ENCODE measurements at places on chromosomes 5 and 9. TPM values are rescaled to one million over a fixed set of nuclear protein-coding genes. Genes with fewer than 3 reads are reported as not detected.

FCN2 gene
- total RNA-seq = not detected

CNTNAP3 gene
- 1.6 TPM for total RNA-seq

LCNL1 gene
- not detected for total RNA-seq

GMCL2 gene
- total RNA-seq = not detected

IL7R gene
- not detected for total RNA-seq

FAM169A gene
- 32.4 TPM for total RNA-seq

ARHGAP26 gene
- 21.3 TPM for total RNA-seq

RAI14 gene
- 121 TPM for total RNA-seq

LCP2 gene
- not detected for total RNA-seq

MCTP1 gene
- total RNA-seq = 2.1 TPM

NR5A1 gene
- total RNA-seq = 0.49 TPM

WWC1 gene
- 62.3 TPM for total RNA-seq

GRCh38 chr5:62093976-62094375 lies 212.0 kb upstream of the KIF2A start:
- H3K4me3 ChIP-seq = no peak overlapping the region
- H3K36me3 ChIP-seq = no peaks in the 10 kb centered on the region
- H3K4me1 ChIP-seq = peaks cover 3% of the 10 kb centered on the region

GRCh38 chr9:126663661-126664072 lies 49.9 kb downstream of the LMX1B start:
- H3K4me3 ChIP-seq = no peak overlapping the region
- H3K4me1 ChIP-seq = peaks cover 14% of the 10 kb centered on the region
- no peaks in the 10 kb centered on the region for H3K36me3 ChIP-seq
- H3K27ac ChIP-seq = no peak overlapping the region

- H3K27ac ChIP-seq = no peak overlapping the region
- no peak for DNase-seq
- H3K4me3 ChIP-seq = no peak overlapping the region
Measured at GRCh38 chr5:40384782-40385390, 294.8 kb upstream of the PTGER4 start.

DNA sequence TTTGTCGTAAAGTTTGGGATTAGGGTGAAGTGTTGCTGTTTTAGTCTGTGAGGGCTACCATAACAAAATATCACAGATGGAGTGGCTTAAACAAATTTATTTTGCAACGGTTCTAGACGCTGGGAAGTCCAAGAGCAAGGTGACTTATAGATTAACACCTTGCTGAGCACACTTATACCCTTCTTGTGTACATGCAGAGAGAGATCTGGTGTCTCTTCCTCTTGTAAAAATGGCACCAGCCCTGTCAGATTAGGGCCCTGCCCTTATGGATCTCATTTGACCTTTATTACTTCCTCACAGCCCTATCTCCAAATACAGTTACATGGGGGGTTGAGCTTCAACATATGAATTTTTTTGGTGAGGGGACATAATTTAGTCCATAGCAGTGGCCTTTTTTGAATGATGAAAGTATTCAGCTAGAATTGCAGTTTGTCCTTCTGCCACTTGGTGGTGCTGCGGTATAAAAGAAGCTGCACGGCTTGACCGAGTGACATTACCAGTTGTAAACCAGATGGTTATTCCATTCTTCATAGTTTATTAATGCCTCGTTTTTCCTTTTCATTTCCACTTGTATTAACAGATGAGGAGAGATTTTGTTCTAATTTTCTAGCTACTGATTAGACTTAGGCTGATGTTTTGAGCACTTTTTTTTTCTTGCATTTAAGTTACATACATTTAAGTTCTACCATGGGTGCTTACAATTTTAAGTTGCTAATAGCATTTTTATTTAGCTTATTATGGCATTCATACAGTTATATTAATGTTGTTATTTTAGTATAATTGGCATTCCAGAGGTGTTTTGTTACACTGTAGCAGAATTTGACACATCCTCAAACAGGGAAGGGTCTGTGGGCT lies 19.4 kb downstream of the DCP2 start:
- H3K4me1 ChIP-seq = peaks cover 5% of the 10 kb centered on the region
- no peak overlapping the region for H3K4me3 ChIP-seq
- no peak overlapping the region for H3K27ac ChIP-seq
- no peaks in the 10 kb centered on the region for H3K27me3 ChIP-seq

DNA sequence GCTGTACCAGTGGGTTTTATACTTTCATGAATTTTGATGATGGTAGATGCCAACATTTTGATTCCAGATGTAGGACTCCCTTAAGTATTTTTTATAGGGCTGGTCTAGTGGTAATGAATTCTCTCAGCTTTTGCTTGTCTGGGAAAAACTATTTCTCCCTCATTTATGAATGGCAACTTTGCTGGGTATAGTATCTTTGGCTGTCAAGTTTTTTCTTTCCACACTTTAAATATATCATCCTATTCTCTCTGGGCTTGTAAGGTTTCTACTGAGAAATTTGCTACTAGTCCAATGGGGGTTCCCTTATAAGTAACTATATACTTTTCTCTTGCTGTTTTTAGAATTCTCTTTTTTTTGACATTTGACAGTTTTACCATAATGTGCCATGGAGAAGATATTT lies 629.3 kb downstream of the NR2F1-AS1 start:
- H3K4me1 ChIP-seq = no peaks in the 10 kb centered on the region
- no peaks in the 10 kb centered on the region for H3K27me3 ChIP-seq
- no peak overlapping the region for H3K4me3 ChIP-seq
- no peak overlapping the region for H3K27ac ChIP-seq
- peaks cover 2% of the 10 kb centered on the region for H3K36me3 ChIP-seq

DNA sequence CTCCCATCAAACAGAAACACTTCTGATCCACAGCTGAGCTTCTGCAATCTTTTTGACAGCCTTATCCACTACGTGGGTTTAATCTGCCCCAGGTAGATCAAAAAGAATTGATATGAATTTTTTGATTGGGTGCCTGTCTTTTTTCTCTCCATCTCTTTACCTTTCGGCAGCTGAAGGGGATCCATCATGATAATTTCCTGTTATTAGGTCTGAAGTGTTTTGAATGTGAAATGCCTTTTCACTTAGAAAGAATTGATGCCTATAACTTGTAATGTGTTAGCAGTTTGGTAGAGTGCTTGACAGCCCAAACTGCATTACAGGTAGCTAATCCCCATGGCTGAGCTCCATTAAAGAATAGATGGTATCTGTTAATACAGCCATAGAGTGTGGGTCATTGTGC lies 745.4 kb downstream of the TLR4 start:
- no peaks in the 10 kb centered on the region for H3K36me3 ChIP-seq
- no peaks in the 10 kb centered on the region for H3K4me1 ChIP-seq
- no peak overlapping the region for H3K27ac ChIP-seq
- no peak for DNase-seq

DNA sequence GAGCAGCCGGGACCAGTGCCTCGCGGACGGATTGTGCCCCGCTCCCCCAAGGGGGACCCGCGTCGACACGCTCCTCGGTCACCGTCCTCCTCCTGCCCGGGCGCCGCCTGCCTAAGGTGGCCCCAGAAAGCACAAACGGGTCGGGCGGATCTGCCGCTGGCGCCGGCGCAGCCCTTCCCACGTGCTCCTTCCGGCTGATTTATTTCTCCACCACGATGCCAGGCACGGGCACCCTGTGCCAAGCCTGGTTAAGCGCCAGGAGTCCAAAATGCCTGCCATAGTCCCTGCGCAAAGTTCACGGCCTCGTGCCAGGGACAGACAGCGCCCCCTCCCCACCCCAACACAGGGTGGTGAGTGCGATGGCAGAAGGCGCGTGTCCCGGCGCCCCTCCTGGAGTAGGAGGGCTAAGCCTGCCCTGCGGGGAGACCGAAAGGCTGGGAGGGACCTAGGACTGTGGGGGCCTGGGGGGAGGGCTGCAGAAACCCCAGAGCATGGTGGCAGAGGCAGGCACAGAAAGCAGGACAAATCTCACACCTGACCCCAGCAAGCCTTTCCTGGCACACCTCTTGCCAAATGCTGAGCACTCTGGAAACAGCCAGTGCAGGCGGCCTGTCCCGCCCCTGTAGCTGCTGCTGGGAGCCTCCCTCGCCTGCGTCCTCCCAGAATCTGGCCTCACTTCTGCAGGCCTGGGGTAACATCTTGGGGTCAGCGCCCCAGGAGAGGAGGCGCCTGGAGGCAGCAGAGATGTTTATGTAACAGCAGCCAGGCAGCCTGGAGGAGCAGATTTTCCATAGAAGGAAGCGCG lies 1.1 kb upstream of the NOTCH1 start:
- DNase-seq = no peak
- H3K4me1 ChIP-seq = peaks cover 19% of the 10 kb centered on the region
- H3K27me3 ChIP-seq = peaks cover 2% of the 10 kb centered on the region
- peak overlapping the region; percentile 67 for H3K27ac ChIP-seq
- H3K36me3 ChIP-seq = peaks cover 2% of the 10 kb centered on the region
- H3K4me3 ChIP-seq = peak overlapping the region; percentile 71

- no peak for DNase-seq
- H3K27me3 ChIP-seq = no peaks in the 10 kb centered on the region
- H3K36me3 ChIP-seq = no peaks in the 10 kb centered on the region
- no peak overlapping the region for H3K4me3 ChIP-seq
- no peak overlapping the region for H3K27ac ChIP-seq
- H3K4me1 ChIP-seq = no peaks in the 10 kb centered on the region
Measured at GRCh38 chr5:14945450-14945849, 73.9 kb upstream of the ANKH start.

- H3K4me1 ChIP-seq = peaks cover 11% of the 10 kb centered on the region
- no peak overlapping the region for H3K27ac ChIP-seq
- no peak overlapping the region for H3K4me3 ChIP-seq
- H3K36me3 ChIP-seq = no peaks in the 10 kb centered on the region
- DNase-seq = no peak
Measured at GRCh38 chr5:172325452-172325851, 41.9 kb upstream of the UBTD2 start.

DNA sequence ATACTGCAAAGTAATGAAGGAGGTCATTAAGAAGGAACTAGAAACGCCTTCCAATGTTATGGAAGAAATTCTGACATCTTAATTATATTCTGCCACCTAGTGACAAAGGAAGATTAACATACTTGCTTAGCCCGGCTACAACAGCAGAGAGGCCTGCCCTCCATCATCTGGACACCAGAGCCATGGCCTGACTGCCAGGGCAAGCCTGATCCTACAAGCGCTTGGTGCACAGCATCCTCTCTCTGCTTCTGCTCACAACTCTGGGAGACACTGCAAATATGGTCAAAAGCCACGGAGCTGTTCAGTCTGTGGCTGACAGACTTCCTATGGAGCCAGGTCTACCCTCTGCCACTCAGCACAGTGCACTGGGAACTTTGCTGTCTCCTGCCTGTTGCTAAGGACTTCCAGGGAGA lies 87.3 kb upstream of the SLC44A1 start:
- H3K36me3 ChIP-seq = no peaks in the 10 kb centered on the region
- H3K27ac ChIP-seq = no peak overlapping the region
- peaks cover 1% of the 10 kb centered on the region for H3K4me1 ChIP-seq
- no peak for DNase-seq
- no peak overlapping the region for H3K4me3 ChIP-seq
- no peaks in the 10 kb centered on the region for H3K27me3 ChIP-seq

DNA sequence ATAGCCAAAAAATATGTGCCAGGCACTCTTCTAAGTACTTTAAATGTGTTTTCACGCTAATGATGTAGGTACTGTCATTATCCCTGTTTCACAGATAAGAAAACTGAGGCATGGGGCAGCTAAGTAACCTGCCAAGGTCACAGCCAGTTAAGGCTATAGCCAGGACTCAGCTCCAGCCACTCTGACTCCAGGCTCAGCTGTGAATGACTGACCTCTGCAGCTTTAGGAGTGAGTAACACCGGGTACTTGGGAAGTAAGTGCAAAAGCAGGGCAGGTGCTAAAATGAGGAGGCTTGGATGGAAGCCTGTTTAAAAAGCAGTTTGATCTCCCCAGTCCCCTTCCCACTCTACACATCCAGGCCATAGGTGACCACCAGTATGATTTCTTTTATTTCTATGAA lies 10.6 kb upstream of the SHC3 start:
- H3K36me3 ChIP-seq = no peaks in the 10 kb centered on the region
- no peak overlapping the region for H3K4me3 ChIP-seq
- no peak for DNase-seq
- H3K27ac ChIP-seq = no peak overlapping the region

- no peak for DNase-seq
- peak overlapping the region; percentile 77 for H3K27ac ChIP-seq
- peaks cover 22% of the 10 kb centered on the region for H3K36me3 ChIP-seq
- peaks cover 5% of the 10 kb centered on the region for H3K4me1 ChIP-seq
Measured at GRCh38 chr9:87682618-87683017, 43.3 kb upstream of the CTSL start.

DNA sequence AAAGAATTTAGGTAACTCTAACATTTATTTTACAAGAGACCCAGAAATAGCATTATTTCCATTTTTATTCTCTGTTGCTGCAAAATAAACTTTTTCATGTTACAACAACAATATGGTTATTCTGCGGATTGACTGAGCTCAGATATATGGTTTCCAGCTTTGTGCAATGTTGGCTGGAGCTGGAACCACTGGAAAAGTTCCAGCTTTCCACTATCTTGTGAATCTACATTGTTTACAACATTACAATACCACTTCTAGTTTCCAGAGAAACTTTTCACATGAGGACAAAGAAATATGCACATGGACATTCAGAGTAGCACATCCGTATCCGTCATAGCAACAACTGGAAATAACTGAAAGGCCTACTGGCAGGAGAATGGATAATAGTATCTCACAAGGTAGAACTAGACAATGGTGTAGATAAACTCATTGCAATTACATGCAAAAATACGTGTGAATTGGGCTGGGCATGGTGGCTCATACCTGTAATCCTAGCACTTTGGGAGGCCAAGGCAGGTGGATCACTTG lies 436.1 kb upstream of the ADAMTS16 start:
- no peaks in the 10 kb centered on the region for H3K4me1 ChIP-seq
- no peak overlapping the region for H3K4me3 ChIP-seq

GRCh38 chr5:7983433-7983832 lies 114.5 kb downstream of the MTRR start:
- H3K27ac ChIP-seq = no peak overlapping the region
- no peaks in the 10 kb centered on the region for H3K27me3 ChIP-seq
- no peaks in the 10 kb centered on the region for H3K4me1 ChIP-seq
- DNase-seq = no peak
- H3K4me3 ChIP-seq = no peak overlapping the region
- H3K36me3 ChIP-seq = no peaks in the 10 kb centered on the region

DNA sequence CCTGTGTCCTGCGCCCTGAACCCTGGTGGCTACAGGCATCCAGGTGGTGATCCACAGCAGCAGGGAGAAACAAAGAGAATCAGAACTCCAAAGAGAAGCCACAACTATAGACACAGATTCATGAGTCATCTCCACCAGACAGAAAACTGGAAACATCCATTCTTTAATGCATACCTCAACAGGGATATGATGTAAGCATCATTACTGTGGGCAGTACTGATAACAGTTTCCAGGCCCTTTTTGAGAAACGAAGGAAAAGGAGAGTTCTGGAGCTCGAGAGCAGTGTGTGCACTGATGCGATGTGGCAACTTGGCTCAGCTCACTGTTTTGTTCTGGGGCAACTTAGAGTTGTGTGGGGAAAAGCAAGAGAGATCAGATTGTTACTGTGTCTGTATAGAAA lies 215.6 kb upstream of the ADAMTS16 start:
- DNase-seq = no peak
- H3K27me3 ChIP-seq = peaks cover 61% of the 10 kb centered on the region
- no peak overlapping the region for H3K27ac ChIP-seq
- H3K4me1 ChIP-seq = no peaks in the 10 kb centered on the region

GRCh38 chr5:53418826-53419658 lies 61.4 kb upstream of the FST start:
- H3K36me3 ChIP-seq = no peaks in the 10 kb centered on the region
- H3K27ac ChIP-seq = no peak overlapping the region
- DNase-seq = no peak
- no peaks in the 10 kb centered on the region for H3K4me1 ChIP-seq

All from progenitor cell of endocrine pancreas (in vitro differentiated cells).